ENCODE measurements at places on chromosomes 1 and 21. TPM values are rescaled to one million over a fixed set of nuclear protein-coding genes. Genes with fewer than 3 reads are reported as not detected.

The STYXL2 gene
- not detected for total RNA-seq

The AMPD1 gene
- not detected for total RNA-seq

The AADACL3 gene
- not detected for total RNA-seq

The ILDR2 gene
- 4.4 TPM for total RNA-seq

The ZNF124 gene
- total RNA-seq, result 7.8 TPM

The CHRM3 gene
- total RNA-seq, result under 0.01 TPM

The AMY2B gene
- 0.33 TPM for total RNA-seq

The KIF14 gene
- total RNA-seq, result 13.9 TPM

The TRAF3IP3 gene
- not detected for total RNA-seq

The VSIG8 gene
- total RNA-seq, result not detected

The GPBP1L1 gene
- 41.7 TPM for total RNA-seq

The FCRL5 gene
- total RNA-seq, result not detected

The CRABP2 gene
- total RNA-seq, result 19.6 TPM

The MYBPH gene
- total RNA-seq, result not detected

The TCHHL1 gene
- total RNA-seq, result not detected

The PODN gene
- 0.13 TPM for total RNA-seq
